Astrocyte of the spinal cord (primary cell): ENCODE measurements at places on chromosomes 2 and 18.

- DNase-seq = no peak
These were observed 1.9 kb upstream of the HOXD11 start for GRCh38 chr2:176105078-176105729.

- no peak for DNase-seq
These were observed 63.7 kb downstream of the RNF152 start for GRCh38 chr18:61829108-61829507.

- no peak for DNase-seq
These were observed 123.6 kb upstream of the CDCA7 start for GRCh38 chr2:173231042-173231441.

DNA sequence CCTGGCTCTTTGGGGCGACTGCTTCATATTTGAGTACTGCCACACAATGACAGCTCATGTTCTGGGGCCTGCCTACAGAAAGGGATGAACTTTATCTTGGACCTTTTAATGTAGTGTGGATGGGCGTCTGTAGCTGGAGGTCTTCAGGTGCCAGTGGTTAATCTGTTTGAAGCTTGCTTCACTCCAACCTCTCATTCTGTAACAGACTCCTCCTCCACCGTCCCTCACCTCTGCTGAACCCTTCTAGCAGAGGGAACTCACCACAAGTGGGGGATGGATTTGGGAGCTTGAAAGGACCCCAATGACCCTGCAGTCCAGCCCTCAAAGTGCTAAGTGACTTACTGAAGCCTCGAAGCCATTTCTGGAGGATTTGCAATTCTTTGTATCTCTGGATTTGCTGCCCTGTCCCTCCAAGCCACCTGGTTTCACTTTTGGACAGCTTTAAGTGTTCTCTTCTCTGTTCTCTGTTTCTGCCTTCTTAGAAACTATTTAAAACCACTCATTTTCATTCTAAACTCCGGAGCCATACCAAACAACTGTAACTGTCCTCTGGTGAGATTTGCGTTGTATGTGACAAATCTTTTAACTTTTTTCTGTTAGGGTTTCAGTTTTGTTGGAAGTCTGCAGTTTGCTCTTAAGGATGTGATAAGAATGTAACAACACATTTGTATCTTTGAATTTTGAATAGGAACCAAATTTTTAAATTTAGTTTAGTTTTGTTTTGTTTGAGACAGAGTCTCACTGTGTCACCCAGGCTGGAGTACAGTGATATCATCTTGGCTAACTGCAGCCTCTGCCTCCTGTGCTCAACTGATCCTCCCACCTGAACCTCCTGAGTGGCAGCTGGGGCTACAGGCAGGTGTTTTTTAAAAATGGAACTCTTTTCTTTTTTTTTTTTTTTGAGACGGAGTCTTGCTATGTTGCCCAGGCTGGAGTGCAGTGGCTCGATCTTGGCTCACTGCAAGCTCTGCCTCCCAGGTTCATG lies 37.0 kb upstream of the CASP8 start:
- DNase-seq = no peak

DNA sequence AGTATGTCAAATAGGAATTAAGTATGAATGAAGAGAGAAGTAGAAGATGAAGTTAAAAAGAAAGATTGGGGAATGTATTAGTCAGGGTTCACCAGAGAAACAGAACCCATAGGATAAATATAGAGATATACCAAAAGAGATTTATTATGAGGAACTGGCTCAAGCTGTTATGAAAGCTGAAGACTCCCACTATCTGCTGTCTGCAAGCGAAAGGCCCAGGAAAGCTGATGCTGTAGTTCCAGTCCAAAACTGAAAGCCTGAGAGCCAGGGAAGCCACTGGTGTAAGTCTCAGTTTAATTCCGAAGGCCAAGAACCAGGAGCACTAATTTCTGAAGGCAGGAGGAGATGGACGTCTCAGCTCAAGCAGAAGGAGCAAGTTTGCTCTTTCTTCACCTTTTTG lies 200.9 kb upstream of the FN1 start:
- DNase-seq = no peak

GRCh38 chr2:8363161-8363560 lies 318.7 kb upstream of the ID2 start:
- no peak for DNase-seq

DNA sequence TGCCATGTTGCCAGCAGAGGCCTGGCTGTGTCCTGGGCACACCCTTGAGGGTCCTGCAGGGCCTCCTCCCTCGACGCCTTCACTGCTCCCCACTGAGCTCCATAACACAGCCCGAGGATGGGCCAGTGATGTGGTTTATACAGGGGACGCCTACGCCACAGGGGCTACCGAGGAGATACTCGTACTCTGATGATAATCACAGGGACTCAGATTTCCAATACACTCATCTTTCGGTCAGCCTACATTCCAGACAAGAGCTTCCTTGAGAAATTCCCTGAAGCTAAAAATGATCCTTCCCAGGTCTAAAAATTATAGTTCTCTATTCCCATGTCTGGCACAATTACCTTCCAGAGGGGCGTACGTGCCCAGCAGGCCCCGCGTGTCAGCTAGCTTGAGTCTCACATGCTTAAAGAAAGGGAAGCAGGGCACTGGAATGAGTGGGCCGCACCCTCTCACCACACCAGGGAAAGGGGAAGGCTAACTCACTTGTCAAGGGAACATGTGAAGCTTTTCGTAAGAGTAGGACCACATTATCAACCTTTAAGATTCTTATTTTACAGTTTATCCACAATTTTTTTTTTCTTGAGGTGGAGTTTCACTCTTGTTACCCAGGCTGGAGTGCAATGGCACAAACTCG lies 159.5 kb upstream of the NDUFV2 start:
- no peak for DNase-seq

DNA sequence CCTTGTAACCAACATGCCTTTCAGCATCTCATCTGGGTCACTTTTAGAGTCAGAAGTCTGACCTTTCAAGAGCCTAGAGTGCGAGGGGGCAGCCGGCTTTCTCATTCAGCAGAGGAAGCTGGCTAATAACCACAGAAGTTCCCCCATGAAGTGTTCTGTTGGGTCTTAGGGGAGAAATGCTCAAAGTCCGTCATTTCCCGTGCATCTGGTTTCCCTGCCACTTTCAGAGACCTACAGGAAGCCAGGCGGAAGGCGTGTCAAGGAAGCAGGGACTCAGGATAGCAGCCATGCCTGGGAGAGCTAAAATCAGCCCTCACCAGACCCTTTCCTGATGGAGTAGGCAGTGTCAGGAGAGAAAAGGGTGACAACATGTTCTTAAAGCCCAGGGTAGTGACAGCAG lies 301.8 kb upstream of the ID2 start:
- DNase-seq = no peak

- no peak for DNase-seq
These were observed 87.1 kb downstream of the NDUFA10 start for GRCh38 chr2:239937866-239938640.

- peak; percentile 43 for DNase-seq
These were observed 426.7 kb downstream of the SETBP1 start for GRCh38 chr18:45107425-45107824.

DNA sequence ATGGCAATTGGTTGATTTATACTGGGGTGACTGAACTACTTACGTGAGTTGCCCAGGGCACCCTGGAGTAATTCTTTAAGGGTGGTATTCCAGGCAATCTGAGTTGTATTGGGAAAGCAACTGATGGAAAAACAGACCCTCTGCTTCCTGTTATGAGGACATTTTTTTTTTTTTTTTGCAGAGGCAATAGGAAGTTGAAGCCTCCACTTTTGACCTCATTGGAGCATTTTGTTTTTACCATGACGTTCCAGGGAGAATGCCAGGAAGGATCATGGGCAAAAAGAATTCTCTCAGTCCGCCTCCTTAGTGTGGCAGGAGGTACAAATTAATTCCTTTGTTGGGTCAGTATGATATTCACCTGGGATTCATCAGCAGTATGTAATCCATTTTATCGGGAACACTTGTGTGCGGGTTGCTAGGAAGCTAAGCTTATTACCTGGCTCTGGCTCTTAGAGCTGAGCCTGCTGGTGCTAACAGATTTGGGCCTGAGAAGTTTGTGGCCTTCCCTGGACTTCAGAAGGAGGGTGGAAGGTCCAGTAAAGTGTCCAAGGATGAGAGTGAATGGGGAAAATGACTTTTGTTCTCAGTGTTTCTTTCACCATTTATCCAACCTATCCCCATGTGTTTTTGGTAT lies 272.9 kb upstream of the EPAS1 start:
- no peak for DNase-seq

DNA sequence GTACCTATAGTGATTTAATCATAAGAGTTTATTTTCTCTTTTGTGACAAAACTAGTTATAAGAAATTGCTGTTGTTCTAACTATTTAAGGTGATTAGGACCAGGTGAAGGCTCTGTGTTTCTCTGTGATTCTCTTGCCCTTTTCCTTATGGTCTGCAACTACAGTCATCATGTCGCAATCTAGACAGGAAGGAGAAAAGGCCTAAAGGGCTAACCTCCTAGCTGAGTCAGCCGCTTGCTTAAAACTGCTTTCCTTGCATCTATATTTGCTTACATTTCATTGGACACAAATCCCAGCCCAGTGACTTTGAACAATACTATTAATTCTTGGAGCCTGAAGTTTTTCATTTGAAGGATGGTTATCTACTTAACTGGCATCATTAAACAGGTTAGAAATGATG lies 93.1 kb downstream of the PIK3C3 start:
- DNase-seq = peak; percentile 75

DNA sequence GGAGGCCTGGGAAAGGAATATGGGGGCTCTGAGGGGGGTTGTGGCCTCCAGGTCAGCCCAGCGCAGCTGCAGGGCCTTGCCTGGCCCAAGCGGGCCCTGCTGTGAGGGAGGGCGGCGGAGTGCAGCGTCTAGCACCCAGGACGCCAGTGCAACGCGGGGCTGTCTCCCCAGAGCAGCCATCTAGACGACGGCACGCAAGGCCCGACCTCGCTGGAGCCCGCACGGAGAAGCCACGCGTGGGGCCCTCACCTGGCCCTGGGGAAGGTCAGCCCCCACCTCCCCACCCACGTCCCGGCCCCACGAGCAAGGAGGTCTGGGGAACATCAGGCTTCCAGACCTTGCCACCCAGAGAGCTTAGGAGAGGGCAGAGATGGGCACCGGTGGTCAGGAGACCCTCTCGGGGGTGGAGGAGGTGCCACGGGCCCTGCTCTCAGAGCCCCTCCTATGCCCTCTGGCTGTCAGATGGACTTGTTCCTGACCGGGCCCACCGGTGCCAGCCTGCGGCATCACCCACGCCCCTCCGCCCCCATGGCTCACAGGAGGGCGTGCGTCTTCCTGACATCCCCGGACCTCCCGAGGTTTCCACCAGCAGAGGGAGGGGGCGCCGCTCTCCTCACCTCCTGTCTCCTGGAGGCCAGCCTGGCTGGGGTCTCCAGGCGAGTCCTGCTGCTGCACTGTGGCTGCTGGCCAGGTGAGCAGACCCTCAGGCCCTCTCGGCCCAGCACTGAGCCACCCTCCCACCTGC lies 17.0 kb downstream of the GPR35 start:
- no peak for DNase-seq

DNA sequence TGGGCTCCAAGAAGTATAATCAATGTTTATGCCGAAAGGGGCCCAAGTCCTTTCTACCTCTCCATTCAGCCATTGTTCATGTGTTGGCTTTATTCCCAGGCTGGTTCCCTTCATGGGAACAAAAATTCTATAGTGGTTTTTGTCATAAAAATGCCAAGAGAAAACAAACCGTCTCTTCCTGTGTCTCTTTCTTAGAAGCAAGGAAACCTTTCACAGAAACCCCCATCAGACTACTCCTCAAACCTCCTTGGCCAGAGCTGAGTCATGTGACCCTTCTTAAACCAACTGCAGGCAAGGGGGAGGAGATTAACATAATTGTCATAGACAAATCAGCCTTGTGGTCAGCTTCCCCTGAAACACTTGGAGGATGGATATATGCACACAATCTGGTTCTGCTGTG lies 75.1 kb upstream of the TANK start:
- DNase-seq = peak; percentile 18

DNA sequence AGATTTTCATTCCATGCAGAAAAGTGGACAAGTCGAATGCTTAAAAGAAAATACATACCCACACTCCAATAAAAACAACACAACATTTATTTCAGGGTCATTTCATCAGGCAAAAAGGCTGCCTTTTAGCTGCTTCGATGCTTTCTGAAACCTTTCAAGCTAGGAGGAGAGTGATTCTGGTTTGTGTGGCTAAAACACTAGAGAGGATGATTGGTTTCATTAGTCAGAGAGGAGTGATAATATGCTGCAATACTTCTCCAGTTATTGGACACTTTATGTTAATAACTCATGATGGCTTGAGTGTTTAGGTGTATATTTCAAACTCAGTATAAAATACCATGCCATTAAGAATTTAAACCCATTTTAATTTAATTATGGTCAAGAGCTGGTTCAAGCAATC lies 614.0 kb downstream of the SLC4A3 start:
- peak; percentile 8 for DNase-seq

GRCh38 chr2:97722227-97722626 lies 8.9 kb downstream of the ZAP70 start:
- DNase-seq = no peak

- no peak for DNase-seq
These were observed 3.0 kb downstream of the MSH6 start for GRCh38 chr2:47785986-47786385.

DNA sequence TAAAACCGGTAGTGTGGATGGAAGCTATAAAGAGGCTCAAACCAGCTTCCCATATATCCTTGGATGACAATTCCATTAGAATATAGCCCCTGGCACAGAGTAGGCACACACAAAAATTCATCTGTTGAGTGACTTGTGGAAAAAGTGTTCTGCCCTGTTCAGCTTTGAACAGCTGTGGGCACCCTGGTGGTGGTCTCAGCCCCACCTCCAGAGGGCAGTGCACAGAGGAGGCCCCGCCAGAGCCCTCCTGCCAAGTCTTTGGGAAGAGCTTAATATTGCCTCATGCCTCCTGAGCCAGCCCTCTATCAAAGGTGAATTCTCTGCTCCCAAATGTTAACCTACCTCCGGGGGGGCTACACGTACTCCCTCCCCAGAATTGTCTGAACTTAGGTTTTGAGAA lies 30.4 kb downstream of the EPAS1 start:
- DNase-seq = no peak

DNA sequence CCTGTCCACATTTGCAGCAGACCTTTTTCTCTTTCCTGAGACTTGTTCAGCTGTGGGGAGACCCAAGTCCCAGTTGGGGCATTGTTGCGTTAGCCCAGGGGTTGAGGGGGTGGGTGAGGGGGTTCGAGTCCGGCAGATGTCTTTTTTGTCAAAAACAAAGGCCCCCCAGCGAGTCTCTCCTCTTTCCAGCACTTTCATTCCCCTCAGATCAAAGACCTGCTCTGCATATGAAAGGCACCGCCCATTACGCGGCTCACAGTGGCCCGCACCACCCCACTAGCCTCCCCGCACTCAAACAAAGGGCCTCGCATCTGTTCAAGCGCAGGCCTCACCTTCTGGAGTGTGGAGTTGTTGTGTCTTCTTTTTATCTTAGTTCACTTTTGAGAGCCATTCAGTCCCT lies 25.2 kb downstream of the TRABD2A start:
- no peak for DNase-seq

GRCh38 chr2:240781471-240782220 lies 38.4 kb downstream of the KIF1A start:
- DNase-seq = no peak

DNA sequence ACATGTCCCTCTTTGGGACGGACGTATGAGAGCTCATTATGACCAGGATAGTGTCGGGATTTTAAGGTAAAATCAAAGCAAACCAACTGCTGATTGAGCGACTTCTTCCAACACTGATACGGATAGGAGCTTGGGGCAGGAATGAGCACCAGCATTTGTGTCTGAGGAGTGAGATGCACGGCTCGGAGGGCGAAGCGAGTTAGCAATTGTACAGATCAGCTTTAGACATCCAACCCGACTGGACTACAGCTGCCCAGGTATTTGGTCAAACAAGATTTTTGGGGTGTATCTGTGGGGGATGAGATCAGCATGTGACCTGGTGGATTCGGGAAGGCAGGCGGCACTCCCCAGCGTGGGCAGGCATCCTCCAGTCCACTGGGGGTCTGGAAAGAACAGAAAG lies 76.1 kb downstream of the NDUFA10 start:
- no peak for DNase-seq

GRCh38 chr2:173021939-173022371 lies 53.7 kb upstream of the MAP3K20 start:
- peak; percentile 39 for DNase-seq
